Esophagus squamous epithelium (tissue), 5 donors: ENCODE measurements at places on chromosomes 12 and 14.

DNA sequence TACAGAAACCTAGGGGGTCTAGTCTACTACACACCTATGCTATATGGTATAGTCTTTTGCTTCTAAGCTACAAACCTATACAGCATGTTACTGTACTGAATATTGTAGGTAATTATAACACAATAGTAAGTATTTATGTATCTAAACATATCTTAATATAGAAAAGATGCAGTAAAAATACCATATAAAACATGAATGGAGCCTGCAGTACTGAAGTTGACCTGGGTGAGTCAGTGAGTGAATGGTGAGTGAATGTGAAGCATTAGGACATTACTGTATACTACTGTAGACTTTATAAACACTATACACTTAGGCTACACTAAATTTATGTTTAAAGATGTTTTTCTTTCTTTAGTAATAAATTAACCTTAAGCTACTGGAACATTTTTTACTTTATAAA lies 13.1 kb upstream of the ABCD2 start:
- DNase-seq: no peak

DNA sequence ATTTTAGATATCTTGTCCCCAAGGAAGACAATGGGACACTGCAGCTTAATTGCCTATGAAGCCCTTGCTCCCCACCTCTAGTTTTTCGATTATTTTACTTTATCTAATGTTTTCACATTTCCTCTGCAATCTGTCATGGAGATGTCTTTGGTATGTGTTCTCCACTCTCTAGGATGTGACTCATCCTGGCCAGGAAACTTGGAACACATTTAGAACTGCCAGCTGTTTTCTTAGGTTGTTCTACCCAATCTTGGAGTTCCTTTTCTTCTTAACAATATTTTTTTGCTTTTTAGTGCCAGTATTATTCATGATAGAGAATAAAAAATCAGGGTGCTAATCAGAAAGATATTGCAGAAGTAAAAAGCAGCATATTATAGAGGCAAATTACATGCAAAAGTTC lies 101.7 kb upstream of the CLEC14A start:
- no peak for DNase-seq

GRCh38 chr12:28827861-28828260 lies 321.2 kb upstream of the FAR2 start:
- no peak for DNase-seq

DNA sequence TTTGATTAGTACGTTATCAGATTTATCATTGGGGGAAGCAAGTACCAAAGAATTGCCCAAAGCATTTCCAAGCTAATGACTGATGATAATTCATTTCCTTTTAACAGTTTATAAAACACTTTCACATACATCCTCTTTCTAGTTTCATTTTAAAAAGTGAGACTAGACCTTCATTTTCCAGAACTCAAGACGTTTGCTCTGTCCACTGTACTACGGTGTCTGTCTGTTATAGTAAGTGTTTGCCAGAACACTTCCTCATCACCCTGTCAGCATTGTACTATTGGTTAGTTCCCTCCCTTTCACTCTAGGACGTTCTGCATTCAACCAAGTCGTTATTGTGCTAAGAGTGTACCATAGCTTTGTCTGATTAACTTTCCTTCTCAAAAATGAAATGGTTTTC lies 81.7 kb upstream of the TMEM263 start:
- DNase-seq: no peak

DNA sequence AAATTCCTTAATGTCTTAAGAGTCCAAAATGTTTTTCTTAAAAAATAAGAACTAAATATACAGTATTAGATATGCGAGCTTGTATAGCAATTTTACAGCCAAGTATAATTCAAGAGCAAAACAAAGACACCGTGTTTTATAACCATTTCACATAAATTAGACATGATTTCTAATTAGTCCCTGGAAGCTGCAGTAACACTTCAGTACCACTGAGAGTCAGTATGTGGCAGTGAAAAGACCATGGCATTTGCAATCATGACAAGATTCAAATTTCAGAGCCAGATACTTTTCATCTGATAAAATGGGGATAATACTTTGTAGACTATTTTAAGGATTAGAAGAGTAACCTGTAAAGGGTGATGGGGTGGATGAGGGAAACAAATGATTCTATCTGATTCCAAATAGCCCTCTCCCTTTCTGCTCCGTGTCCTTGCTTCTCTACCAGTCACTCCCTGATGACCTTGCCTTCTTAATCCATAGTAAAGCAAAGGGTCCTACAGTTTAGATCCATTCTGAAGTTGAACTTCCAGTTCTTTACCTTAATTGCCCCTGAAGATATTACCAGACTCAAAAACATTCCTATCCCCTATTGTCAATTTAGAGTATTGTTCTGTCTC lies 145.4 kb upstream of the ABCD2 start:
- no peak for DNase-seq

GRCh38 chr12:121795034-121795968 lies 1.8 kb upstream of the RHOF start:
- DNase-seq: no peak

DNA sequence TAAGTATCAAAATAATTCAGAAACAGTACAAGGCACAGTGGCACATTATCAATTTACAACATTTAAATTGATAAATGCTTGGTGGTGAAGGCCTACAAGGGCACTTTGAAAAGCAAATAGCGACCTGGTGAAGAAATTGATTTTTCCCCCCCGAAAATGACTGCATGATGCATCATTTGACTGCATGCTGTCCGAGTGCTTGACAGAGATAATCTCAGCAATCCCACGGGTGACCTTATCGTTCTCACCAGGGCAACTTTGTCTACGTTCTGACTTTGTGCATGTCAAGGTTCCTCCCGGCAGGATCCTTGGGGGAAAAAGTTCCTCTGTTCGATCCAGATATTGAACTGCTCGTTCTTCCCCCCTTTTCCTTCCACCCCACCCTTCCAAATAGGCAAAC lies 384.8 kb downstream of the EGLN3 start:
- DNase-seq: no peak

DNA sequence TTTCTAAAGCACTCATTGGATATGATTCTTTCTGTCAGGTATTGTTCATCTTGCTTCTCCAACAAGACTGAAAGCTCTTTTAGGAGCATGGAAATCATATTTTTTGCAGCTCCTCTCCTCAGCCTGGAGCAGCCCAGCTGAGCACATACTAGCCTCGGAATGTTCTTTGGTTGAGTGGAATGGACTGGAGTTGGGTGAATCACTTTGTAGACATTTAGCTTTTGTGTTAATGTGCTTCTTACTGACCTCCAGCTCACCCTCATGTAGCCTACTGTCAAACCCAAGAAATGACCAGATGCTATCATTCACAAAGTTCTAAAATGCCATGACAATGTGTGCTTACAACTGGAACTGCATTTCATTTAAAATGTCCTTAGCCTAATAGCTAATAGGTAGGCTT lies 161.1 kb downstream of the NUAK1 start:
- DNase-seq: no peak

DNA sequence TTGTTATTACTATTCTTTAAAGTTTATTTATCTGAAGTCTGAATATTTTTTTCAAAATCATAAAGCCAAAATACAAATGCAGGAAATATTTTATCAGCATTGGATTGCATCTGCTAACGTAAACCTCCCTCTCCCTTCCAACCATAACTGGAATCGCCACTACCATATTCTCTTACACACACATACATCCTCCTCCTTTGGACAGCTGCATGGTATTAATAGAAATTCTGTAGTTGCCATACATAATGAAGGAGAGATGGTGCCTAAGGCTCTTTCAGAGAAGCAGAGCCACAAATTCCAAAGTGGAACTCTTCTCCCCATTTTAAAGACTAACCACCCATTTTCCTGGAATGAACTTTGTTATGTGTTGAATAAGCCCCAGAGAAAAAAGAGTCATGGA lies 352.7 kb downstream of the MDGA2 start:
- DNase-seq: no peak

DNA sequence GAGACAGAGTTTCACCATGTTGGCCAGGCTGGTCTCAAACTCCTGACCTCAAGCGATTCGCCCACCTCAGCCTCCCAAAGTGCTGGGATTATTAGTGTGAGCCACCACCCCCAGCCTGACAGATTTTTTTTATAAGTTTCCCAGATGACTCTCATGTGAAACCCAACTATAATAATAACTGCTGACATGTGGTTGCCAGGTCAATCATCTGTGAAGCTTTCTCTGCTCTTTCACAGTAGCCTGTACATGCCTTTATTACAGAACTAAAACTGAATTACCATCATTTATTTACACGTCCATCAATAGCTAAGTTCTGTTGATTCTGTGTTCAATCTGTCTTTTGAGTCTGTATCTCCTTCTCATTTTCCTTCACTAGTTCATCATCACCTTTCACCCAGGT lies 218.5 kb downstream of the RPS29 start:
- DNase-seq: no peak

GRCh38 chr12:85568395-85569103 lies 267.7 kb downstream of the RASSF9 start:
- no peak for DNase-seq

- DNase-seq: no peak
These were observed 479 bp downstream of the GPR135 start for GRCh38 chr14:59464486-59465315.

DNA sequence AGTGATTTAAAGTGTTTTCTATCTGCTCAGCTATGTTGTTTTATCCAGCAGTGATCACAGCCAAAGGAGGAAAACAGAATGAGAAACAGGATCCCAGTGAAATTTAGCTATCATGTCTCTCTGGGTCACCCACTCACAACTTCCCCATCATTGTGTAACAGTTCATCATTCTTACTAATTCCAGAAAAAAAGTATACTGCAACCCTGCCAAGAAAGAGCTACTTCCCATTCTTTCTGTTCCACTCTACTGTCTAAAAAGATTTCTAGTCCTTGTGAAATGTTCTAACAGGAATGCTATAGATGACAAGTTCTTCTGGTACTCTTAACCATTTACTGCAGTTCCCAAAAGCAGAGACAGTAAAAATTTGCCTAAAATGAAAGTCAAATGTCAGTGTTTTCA lies 39.2 kb upstream of the CD163 start:
- DNase-seq: no peak

DNA sequence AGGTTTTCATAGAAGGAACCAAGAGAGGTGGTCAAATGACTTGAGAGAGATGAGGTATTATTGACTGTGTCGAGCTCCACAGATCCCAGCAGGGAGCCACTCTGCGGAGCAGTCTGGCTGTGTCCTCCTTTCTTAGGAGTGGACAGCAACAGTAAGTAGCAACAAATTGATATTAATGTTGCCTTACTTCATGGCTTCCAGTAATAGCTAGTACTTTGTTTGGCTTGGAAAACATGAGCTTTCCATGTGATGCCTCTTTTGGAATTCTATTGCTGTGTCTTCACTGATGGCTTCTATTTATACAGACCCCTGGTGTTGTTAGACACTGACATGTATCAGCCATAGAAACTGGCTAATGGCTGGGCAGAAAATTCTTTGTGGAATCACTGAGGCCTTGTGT lies 531.2 kb upstream of the CCDC196 start:
- no peak for DNase-seq

- no peak for DNase-seq
These were observed 29.0 kb upstream of the AKAP6 start for GRCh38 chr14:32300136-32300535.

GRCh38 chr12:87270919-87271318 lies 758.3 kb downstream of the C12orf50 start:
- DNase-seq: no peak

DNA sequence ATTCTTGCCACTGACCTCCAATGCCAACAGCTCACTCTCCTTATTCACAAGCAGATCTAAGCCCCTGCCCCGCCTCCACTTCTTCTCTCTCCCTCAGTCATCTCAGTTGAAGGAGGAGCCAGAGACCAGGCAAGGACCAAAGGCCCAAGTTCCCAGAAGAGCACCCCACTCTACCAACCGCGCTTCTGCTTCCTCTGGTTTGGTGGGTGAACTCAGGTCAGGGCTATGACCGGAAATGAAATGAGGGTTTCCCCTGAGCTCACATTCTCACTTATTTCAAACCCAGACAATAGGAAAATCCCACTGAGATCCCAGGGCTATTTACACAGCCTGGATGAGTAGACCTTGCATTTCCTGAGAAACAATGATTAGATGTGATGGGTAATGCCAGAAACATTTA lies 9.9 kb downstream of the DPF3 start:
- no peak for DNase-seq

- no peak for DNase-seq
These were observed 19.0 kb downstream of the FAM222A start for GRCh38 chr12:109732321-109733305.

GRCh38 chr14:34711169-34711568 lies 3.2 kb downstream of the CFL2 start:
- DNase-seq: no peak

DNA sequence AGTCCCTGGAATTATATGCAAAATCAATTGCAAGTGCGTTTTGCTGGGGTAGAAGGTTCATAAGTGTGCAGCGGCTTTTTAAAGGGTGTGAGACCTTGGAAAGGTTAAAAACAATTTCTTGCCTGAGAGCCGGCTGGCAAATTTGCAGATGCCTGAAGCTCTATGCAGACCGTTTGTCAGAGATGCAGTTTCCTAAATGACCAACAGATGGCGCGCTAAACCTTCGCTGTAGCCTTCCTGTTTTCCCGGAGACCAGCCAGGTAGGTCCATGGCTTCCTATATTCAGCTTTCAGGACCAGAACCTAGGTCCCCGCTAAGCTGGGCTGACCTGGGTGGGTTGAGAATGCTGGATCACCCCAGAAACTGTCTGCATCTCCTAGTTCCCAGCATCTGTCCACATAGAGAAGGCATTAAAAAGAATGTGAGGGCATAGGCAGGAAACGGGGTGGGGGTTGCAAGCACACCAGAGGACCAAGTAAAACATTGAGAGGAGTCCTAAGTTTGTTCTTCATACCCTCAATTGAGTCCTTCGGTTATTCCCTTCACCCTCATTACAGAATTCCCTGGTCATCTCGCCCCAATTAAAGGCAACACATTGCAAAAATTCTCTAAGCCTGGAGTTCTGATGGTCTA lies 5.7 kb upstream of the NOS1 start:
- no peak for DNase-seq

GRCh38 chr14:24461336-24461735 lies 18.8 kb upstream of the SDR39U1 start:
- DNase-seq: no peak

DNA sequence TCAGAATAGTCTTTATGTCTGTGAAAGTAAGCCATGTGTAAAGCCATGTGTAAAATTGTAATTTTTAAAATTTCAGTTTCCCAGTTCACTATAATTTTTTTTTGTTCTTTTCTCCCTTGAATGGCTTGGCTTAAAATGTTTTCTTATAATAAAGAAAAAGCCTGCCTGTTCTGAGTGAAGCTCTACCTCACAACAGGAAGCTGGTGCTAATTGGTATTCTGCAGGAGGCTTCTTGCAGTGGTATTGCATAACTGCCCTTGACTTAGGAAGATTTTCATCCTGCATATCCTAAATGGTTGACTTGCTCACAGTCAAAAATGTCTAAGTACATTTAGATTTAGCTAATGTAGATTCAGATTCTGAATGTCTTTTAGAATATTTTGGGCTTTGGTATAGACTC lies 49.5 kb downstream of the ATP2A2 start:
- DNase-seq: no peak

DNA sequence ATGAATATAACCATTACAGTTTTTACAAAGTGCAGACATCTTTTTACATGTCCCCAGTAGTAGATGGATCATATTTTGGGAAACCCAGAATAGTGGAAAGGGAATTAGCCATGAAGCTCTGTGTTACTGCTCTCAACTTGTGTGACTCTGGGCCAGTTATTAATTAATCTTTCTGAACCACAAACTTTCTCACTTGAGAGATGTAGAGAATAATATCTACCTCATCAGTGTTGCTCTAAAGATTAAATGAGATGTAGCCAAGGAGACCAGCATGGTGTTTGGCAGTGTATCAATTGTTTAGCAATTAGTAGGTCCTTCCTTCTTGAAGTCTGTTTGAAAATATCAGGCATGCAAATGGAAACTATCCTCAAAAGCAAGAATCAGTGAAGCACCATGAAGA lies 169.2 kb downstream of the TMTC2 start:
- DNase-seq: no peak
